Ureter (tissue), 1 donor: ENCODE measurements at places on chromosomes 6 and 20.

- no peak for DNase-seq
Observed at GRCh38 chr20:19947611-19948264, 69.4 kb upstream of the NAA20 start.

DNA sequence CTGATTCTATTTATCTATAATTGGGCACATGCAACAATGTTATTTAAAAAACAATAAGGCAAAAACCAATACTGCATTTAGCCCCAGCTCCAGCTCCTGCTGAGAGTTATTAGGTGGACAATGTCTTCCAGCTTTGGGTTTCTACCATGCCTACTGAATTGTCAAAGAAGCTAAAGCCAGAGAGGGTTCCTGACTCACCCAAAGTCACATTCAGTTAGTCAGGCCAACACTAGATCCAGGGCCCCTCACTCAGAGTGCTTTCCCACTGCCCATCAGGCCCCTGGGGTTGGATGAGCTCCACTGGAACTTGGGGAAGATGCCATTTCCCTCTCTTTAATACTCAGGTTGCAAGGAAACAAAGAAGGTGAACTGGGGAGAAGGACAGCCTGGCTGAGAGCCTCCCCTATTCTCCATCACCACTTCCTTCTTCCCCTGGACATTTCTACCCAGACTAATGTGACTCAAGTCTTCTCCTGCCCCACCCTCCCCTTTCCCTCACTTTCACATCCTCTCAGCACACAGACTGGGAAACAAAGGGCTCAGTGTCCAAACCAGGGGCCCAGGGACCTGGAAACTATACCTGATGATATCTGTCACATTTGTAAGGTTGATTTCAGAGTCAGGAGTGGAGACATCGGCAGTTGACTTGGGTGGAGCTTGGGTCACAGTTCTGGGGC is 6.0 kb downstream of the TREM1 start:
- no peak for DNase-seq

GRCh38 chr6:42313038-42313437 is 95.4 kb upstream of the MRPS10 start:
- DNase-seq = no peak

DNA sequence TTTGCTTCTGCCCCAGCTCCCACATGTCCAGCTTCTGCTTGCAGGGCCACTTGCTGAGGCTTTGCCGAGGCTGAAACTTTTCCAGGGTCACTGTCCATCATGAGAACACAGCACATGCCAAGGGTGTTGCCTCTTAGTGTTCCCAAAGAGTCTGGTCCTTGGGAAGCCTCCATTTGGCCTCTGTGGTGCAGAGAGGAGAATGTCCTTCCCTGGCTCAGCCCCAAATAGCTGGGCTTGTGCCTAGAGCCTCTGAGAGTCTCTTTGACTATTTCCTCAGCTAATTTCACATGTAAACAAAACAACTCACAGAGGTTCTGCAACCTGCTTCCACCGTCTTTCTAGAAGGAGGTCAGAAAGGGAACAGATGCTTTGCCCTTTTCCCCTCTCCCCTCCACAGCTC is 40.4 kb upstream of the RAB23 start:
- DNase-seq = peak; percentile 77

DNA sequence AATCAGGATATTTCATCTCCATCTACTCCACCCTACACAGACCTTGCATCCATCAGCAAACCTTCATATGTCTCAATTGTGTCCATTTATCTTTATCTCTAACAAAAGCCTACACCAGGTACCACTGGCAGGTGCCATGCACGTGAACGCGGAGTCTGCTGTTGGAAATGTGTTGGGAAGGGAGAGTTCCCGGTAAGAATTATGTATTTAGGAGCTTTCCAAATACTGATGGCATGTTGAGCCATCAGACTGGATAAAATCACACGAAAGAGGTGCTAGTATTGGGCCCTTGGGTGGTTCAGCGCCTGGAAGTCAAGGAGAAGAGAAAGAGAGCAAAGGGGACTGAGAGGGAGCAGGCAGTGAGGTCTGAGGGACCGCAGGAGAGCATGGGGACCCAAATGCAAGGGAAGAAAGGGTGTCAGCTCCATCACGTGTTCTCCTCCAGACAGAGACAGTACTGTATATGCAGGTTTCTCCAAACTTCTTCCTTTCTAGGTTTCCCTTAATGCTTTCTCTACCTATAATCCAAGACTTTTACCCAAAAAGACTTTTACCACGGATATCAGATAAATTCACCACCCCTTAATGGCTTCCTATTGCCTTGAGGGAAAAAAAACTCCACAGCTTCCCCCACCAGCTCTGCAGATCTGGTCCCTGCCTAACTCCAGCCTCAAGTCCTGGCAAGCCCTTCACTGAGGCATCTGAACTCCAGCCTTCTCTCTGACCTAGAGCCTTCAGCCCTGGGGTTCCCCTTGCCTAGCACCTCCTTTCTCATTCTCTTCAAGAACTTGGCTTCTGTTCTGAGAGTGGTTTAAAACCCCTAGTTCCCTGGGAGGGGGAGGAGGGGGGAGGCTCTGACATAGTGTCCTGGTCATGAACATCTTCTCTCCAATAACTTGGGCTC is 4.8 kb upstream of the ZNF217 start:
- peak; percentile 46 for DNase-seq

DNA sequence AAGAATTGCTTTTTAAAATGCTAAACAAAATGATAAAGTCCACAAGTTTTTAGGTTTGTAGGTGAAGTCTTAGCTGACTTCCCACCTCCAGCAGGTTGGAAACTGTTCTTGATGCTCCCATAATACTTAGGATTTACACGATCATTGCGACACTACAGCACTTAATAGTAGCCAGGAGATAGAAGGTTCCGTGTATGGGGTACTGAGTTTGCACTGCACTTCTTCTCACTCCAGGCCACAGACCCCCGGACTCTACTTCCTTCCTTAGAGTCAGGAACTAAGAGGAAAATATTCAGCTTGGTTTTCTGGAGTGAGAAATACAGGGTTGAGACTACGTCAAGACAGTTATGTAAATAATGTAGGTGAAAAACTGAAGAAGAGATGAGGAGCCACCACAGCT is 56.1 kb upstream of the SGK1 start:
- DNase-seq = no peak

DNA sequence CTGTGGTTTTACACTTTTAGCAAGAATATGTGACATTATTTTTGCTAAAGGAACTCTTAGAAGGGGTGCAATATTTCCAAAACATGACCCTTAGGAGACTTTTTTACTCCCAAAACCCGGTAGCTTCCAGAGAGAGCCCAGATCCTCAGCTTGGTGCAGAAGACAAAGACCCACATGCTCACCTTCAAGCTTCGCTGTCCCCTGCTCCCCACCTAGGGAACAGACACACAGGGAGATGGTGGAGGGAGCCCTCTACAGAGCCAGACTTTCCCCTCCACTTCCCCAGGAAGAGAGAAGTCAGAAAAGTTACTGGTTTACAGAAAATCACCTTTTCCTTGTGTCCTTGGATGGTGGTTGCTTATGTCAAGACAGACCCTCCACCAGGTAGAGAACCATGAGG is 5.0 kb downstream of the CST4 start:
- no peak for DNase-seq

- DNase-seq = no peak
Observed at GRCh38 chr6:142761756-142762155, 183.2 kb downstream of the HIVEP2 start.

GRCh38 chr20:25247518-25247955 is 348 bp upstream of the PYGB start:
- DNase-seq = no peak

DNA sequence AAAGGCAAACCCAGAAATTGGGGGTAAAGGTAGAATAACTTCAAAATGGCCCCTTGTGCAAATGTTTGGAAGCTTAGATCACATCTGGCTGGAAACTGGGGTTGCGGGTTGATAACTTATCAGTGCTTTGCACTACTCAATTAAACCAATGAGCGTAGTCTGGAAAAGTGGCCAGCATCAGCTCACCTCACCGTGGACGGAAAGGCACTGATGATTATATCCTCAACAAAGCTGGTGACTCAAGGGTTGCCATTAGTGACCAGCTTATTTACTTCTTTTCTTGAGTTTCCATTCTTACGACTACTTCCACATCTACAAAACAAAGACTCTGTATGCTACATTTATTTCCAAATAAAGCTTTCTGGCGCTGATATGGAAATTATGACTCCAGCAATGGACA is 198.5 kb upstream of the HEY2 start:
- DNase-seq = no peak

DNA sequence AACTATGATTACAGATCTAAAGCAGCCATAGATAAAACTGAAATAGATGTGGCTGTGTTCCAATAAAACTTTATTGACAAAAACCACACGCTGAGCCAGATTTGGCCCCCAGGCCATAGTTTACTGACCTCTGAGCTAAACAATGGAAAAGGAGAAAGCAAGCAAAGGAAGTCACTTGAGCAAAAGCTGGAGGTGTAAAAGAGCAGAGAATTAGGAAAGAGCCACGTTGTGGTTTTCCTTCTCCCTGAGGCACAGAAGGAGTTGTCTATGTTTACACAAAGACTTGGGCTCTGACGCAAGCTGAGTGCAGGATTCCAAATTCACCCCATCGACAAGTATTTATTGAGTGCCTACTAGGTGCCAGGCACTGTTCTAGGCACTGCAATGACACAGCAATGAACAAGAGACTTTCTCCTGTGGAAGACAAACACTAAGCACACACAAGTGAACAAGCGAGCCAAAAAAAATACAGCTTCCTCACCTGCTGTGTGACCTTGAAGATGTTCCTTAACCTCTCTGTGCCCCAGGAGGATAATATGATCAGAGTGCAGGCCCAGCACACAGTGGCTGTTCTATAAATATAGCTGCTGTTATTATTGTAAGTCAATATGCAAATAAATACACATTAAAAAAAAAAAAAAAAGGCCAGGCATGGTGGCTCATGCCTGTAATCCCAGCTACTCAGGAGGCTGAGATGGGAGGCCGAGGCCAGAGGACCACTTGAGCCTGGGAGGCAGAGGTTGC is 75.4 kb upstream of the PTPN1 start:
- no peak for DNase-seq

DNA sequence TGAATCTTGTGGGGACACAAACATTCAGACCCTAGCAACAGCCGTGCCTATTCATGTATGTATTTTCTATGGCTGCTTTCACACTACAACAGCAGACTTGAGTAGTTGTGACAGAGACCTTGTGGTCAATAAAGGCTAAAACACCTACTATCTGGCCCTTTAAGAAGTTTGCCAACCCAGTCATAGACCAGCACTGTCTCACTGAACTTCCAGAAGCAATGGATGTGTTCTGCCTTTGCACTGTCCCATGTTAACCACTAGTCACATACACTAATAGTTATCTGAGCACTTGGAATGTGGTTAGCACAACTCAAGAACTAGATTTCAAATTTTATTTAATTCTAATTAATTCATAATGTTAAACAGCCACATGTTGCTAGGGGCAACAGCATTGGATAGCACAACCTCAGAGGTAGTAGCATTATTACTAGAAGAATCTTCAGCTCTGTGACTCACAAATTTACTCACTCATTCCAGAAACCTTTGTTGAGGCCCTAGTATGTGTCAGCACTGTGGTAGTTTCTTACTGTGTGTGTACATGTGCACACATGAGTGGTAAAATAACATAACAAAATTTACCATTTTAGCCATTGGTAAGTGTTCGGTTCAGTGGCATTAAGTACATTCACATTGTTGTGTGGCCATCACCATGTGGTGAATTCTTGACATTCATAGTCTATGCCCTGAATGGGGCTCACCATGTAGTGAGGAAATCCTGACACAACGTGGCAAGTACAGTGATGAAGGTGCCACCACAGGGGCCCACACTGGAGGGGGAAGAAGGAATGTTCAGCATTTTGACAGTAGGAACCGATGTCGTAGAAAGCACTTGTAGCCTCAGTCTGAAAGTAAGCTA is 107.3 kb downstream of the CEP57L1 start:
- DNase-seq = no peak

DNA sequence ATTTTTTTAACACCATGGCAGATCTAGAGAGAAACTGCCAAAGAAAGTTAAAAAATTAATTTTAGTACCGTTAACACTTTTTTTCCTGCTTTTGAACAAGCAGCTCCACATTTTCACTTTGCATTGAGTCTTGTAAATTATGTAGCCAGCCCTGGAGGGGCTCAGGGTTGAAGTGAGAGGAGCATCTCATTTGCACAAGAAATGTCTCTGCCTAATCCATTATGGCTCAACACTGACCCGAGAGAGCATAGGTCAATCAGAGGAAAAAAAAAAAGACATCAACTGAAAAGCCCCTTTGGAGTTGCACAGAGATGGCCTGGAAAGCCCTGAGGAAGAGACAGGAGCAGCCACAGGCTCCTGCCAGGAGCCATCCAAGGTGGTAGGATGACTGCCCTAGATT is 4.3 kb upstream of the SLPI start:
- no peak for DNase-seq

GRCh38 chr6:142642651-142643050 is 302.3 kb downstream of the HIVEP2 start:
- DNase-seq = no peak

DNA sequence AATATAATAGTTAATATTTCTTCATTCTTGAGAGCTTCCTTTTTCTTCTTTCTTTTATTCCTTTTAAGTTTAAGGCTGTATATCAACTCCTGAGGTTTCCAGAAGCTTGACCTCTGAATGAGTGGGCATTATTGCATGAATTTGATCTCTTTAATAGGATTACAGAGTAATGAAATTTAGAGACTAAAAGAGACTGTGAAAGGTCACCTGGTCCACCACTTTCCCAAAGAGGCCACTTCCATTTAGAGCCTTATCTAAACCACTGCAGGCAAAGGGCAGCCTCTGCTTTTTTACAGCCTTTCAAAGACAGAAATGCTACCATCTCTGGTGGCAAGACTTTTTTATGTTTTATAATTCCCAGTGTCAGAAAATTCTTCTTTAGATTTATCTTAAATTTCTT is 215.3 kb upstream of the HS3ST5 start:
- no peak for DNase-seq

DNA sequence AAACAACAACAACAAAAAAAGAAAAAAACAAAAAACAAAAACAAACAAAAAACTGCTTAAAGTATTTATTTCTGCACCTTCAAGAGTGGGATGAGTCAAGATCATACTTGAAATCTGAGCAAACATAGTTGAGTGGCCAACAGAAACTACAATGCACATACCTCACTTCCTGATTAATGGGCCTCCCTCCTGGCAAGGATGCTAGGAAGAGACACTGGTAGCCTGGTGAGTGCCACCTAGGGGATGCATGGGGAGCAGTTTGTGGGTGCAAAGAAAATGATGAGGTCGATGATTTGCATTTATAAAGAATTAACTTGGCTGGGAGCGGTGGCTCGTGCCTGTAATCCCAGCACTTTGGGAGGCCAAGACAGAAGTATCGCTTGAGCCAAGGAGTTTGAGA is 808.1 kb downstream of the MAFB start:
- DNase-seq = no peak

DNA sequence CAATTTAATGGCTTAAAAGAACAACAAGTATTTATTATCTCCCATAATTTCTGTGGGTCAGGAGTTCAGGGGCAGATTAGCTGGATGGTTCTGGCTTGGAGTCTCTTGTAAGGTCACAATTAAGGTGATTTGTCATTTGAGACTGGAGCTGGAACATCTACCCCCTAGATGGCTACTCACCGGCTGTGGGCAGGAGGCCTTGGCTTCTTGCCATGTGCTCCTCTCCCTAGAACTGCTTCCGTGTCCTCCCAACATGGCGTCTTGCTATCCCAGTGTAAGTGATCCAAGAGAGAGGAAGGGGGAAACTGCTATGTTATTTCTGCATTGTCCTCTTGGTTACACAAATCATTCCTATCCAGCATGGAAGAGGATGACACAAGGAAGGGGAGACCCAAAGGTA is 210.2 kb upstream of the ECI2 start:
- DNase-seq = no peak
